A375 (cell line): ENCODE measurements at places on chromosomes 13 and 19. TPM values are rescaled to one million over a fixed set of nuclear protein-coding genes. Genes with fewer than 3 reads are reported as not detected.

TSKS gene
- total RNA-seq: not detected in 2 replicates

CEACAM4 gene
- not detected in 2 replicates for total RNA-seq

SIGLEC10 gene
- total RNA-seq: not detected in 2 replicates

ZNF230 gene
- total RNA-seq: 1.8 and 2.0 TPM in 2 replicates

TUBB4A gene
- 0.60 and 0.85 TPM in 2 replicates for total RNA-seq

CGB5 gene
- total RNA-seq: not detected in 2 replicates

METTL21C gene
- not detected in 2 replicates for total RNA-seq

WDR62 gene
- total RNA-seq: 11.6 and 12.5 TPM in 2 replicates

MICOS13 gene
- total RNA-seq: 232 and 245 TPM in 2 replicates

SPINT2 gene
- total RNA-seq: 0.08 TPM in 1 of 2 replicates, not detected in the other

ZNF682 gene
- 9.9 and 11.2 TPM in 2 replicates for total RNA-seq

NKPD1 gene
- not detected in 2 replicates for total RNA-seq

NDUFA3 gene
- total RNA-seq: 42.5 and 44.1 TPM in 2 replicates

ZNF507 gene
- total RNA-seq: 9.7 and 9.8 TPM in 2 replicates

GNG14 gene
- 2.1 TPM in 1 of 2 replicates, not detected in the other for total RNA-seq

ZNF83 gene
- total RNA-seq: 29.2 and 33.8 TPM in 2 replicates

NMRK2 gene
- total RNA-seq: not detected in 2 replicates
